ENCODE measurements at places on chromosomes 6 and 20.

DNA sequence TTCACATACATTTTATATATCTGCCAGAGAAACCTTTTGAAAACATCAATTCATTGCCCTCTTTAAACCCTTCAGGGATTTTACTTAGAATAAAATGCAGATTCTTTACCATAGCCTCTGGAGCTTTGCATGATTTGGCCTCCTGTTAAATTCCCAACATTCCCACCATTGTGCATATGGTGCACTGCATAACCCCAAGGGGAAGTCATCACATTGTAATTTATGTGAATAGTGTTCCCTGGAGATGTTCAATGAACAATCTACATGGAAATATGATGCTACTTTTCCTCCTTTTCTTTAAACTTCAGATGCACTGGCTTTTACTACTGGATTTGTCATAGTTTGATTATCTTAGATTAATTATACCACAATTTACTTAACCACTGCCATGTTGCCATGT is 94.7 kb downstream of the PHF3 start:
- no peak for DNase-seq

DNA sequence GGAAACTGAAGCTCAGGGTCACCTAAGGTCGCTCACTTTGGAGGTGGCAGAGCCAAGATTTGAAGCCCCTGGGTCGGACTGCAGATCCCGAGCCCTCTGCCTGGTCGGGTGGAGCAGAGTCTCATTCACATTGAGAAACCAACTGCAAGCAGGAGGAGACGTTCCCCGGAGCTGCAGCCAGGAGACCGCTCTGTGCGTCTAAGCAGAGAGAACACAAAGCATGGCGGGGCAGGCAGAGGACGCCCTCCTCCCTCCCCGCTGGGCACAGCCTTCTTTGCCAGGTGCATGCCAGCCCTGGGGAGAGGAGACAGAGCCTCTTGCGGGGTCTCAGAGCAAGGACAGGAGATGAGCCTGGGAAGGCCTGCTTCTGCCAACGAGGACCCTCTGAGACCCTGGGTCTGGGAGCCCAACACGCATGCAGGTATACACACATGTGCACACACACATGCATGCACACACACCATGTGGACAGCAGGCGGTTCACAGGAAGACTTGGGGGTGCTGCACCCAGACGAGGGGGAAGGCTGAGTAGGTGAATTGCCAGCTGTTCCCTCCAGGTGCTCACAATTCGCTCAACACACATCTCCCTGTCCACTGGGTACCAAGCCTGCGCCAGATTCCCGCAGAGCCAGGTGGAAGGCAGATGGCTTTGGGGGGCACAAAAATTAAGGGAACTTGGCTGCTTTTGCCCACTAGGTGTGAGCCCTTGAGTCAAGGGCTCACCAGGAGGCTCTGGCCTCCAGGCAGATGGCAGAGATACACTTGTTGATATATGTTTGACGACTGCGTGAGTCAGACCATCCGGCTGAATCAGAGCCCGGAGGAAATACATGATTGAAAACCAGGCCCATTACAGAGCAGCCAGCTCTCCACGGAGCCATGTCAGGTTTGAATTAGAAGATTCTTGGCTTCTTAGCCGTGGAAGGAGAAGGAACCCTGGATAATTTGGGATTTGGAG is 5.5 kb upstream of the NTSR1 start:
- no peak for DNase-seq

DNA sequence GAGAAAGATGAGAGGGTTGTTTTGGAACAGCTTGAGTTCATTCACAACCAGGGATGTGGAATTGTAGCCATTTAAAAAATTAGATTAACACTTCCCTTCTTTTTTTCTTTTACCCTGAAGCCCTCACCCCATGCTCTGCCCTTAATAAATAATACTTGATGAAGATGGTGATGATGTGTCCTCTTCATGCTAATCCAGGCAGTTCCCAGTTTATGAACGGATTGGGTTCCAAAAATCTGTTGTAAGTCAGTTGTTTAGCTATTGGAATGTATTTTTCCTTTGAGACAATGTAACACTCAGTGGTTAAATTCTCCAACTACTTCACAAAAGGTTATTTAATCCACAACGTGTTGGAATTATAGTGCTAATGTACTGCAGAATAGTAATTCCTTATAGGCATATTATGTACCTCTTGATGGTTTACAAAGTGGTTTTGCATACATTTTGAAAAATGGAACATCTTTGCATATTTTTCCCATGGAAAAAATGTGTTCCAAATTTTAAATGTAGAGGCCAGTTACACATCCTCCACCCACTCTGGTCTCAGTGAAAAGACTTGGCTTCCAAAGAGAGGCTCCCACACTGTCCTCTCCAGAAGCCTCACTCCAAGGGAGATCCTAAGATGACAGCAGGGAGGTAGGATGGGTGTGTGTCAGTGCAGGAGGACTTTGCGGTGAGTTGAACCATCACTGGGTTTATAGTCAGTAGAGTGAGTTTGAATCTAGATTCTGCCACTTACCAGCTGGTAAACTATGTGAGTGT is 45.8 kb upstream of the CEP162 start:
- DNase-seq = no peak

GRCh38 chr6:80465513-80465912 is 359.0 kb downstream of the BCKDHB start:
- no peak for DNase-seq

- DNase-seq = no peak
These were observed 18.1 kb downstream of the SLC17A9 start for GRCh38 chr20:62970307-62971210.

GRCh38 chr20:31505903-31506302 is 8.3 kb upstream of the HM13 start:
- DNase-seq = no peak

- DNase-seq = no peak
These were observed 32.0 kb upstream of the CST7 start for GRCh38 chr20:24917056-24917455.

All from stimulated activated CD4-positive, alpha-beta T cell treated with anti-CD3 and anti-CD28 coated beads, Interleukin-1b, Interleukin-23, amount 100 ng/mL, for 4 hours (primary cell).